CD4-positive, alpha-beta T cell treated with Interleukin-17A for 1 hour (primary cell): ENCODE measurements at places on chromosomes 6 and 20.

GRCh38 chr6:69216127-69216526 is 580.7 kb downstream of the LMBRD1 start:
- no peak for DNase-seq

DNA sequence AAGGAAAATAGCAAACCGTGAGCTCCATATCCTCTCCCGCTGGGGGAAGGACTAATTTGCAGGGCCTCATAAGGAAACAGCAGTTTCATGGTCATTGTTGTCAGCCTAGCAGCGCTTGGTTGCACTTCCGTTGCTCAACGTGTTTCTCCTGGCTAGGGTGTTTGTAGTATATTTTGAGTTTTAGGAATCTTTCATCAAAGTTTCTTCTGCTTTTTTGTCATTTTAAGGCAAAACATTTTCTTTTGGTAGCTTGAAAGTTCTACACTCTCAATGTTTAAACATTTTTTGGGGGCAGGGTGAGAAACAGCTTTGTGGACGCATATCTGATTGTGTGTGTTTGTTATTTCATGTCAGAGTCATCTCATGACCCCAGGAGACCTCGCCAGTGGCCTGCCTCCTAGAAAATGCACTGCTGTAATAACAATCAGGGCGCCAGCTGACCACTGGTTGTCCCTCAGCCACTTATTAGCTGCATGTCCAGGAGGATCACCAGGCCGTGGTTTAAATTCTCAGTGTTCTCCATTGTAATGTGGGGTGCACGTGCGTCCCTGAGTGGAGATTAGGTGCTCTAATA is 20.6 kb downstream of the JARID2 start:
- DNase-seq = no peak

GRCh38 chr20:17799575-17800227 is 99.9 kb downstream of the BANF2 start:
- DNase-seq = no peak

DNA sequence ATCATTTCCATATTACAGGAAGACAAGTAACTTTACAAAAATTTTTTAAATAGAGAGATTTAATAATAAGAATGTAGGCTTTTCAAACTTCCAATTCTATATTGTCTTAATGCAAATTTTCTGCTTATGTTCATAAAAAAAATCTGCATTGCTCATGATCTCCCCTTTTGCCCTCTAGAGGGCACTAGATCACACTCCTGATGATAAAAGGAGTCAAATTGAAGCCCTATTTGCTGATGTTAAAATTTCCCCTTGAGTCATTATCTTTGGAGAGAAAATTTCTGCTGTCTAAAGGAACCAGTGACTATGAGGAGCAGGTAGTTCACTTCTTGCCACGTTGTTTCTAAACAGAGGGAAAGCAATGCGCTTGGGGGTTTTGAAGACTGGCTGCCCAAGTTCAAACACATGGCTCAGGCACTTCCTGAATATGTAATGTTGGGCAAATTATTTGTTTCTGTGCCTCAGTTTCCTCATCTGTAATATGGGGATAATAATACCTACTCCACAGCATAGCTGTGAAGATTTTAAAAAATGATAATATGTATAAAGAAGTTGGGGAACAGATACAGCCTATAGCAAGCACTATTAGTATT is 874.2 kb downstream of the TFAP2A start:
- peak; percentile 8 for DNase-seq

GRCh38 chr6:121959501-121959900 is 440.0 kb upstream of the HSF2 start:
- no peak for DNase-seq

DNA sequence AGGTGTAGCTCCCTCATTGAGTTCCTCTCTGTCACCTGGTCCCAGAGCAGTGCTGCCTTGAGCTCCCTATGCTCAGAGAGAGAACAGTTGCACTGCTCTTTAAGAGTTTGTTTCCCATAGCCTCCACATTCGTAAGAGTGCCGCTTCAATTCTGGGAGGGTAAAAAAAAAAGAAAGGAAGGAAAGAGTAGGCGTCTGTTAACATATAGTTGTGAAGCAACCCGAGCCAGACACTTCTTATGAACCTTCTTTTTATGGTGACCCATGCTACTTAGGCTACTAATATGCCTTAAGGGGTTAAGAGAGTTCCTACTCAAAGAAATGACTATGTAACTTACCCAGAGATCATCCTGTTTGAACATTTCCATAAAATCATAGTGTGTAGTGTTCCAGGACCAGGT is 4.3 kb upstream of the ARG1 start:
- no peak for DNase-seq

DNA sequence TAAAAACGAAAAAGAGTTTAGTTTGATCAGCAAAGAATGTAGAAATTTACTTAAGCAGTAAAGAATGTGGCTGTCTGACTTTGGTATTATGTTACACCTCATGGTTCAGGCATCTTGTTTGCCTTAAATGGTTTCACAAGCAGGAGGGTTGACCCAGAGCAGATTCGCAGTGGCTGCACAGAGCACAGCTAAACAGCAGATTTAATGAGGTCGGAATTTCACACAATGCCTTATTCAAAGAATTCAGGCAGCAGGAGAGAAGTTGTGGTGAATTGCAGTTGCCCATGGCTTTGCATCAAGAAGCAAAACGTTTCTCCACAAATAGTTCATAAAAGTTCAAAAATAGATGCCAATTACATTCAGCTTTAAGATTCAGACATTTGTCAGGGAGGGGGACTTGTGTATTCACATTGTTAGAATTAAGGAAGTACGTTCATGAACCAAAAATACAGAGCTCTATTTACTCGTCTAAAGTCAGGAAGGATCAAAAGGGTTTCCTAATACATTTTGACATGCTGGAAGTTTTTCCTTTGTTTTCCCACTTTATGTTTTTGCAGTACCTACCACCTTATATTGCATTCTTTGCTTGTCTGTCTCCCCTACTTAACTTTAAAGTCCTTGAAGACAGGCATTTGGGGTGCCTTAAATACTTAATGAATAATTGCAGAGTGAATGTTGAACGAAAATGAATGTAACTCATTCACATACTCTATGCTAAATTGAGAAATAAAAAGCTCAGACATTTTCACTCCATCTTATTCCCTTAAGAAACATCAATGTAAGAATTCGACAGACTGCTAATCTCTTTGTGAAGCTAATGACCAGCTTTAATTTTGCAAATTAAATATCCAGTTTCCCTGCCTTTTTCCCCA is 1163.6 kb upstream of the CITED2 start:
- DNase-seq = no peak

GRCh38 chr6:140382355-140382754 is 1007.9 kb upstream of the CITED2 start:
- no peak for DNase-seq

DNA sequence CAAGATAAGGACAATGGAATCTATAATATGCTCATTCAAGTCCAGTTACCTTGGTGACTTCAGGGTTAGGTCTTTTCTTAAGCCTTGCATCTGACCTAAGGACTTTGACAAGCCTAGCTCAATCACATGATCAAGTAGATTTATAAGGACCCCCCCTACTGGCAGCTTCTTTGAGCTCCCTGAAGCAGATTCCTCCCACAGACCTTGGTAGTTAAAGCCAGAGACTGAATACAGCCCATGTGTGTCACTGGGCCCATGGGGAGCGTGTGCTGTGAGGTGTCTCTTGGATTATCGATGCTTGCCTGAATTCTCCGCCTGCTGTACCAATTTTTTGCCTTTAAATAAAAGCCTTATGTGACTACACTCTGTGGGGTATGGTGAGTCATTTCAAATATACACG is 372.7 kb upstream of the RGS17 start:
- DNase-seq = no peak

GRCh38 chr20:58656831-58657230 is 5.7 kb downstream of the STX16 start:
- no peak for DNase-seq

DNA sequence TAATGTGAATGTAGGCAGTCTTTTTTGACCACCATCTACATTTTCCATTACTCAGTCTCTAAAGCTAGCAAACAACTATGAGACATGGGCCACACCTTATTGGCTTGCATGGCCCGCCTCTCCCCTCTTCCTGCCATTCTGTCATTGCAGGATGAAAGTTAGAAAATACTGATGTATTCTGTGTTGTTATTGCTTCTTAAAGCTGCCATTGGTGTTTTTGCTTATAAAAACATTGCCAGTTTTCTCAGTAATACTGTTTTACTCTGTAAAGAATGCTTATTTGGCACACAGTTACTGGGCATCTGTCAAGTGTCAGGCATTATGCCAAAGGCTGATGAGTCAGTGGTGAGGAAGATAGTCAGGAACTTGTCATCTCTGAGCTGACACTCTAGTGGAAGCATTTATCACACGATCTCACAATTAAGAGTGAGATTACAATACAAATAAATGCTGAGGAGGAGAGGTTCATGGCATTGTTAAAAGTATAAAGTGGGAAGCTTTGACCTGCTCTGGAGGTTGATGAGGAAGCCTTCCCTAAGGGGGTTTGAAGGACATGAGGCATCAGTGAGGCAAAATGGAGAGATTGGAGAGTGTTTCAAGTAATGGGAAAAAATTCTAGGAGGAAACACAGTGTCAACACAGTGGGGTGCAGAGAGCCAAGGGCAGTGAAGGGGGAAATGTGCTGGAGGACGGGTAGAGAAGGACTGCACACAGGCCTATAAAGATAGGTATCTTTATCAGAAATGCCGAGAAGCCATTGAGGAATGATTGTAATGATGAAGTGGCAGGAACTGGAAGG is 14.7 kb downstream of the KLHL32 start:
- DNase-seq = no peak

- no peak for DNase-seq
These were observed 25.9 kb downstream of the KIZ start for GRCh38 chr20:21151791-21152190.

DNA sequence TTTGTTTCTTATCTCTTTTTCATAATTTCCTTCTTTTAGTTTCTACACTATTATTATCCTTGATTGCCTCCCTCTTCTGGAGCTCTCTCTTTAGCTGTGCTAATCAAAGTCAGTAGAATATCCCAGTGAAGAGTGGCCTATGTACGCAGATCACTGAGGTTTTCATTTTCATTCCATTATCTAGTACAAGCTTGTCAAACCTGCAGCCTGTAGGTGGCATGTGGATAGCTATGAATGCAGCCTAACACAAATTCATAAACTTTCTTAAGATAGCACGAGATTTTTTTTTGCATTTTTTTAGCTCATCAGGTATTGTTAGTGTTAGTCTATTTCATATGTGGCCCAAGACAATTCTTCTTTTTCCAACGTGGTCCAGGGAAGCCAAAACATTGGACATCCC is 825.7 kb upstream of the MAP3K7 start:
- DNase-seq = no peak

- DNase-seq = no peak
These were observed 106.5 kb downstream of the CDC5L start for GRCh38 chr6:44494011-44494501.

DNA sequence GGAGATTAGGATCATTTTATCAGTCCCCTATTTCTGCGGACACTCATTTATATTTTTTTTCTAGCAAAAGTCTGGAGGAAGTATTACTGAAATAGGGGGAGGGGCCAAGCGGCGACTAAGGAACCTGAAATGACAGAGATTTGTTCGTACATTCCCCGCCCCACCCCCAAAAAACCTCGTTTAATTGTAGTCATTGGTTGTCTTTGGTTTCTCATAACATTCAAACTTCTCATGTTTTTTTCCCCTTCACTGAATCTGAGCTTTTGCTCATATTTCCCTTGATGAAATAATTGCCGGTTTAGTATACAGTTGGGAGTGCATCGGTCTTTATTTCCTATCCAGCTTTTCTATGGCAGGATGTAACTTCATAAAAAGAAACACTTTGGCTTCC is 768 bp upstream of the FYN start:
- DNase-seq = peak; percentile 75

- DNase-seq = no peak
These were observed 30.3 kb upstream of the POPDC3 start for GRCh38 chr6:105209950-105210706.

DNA sequence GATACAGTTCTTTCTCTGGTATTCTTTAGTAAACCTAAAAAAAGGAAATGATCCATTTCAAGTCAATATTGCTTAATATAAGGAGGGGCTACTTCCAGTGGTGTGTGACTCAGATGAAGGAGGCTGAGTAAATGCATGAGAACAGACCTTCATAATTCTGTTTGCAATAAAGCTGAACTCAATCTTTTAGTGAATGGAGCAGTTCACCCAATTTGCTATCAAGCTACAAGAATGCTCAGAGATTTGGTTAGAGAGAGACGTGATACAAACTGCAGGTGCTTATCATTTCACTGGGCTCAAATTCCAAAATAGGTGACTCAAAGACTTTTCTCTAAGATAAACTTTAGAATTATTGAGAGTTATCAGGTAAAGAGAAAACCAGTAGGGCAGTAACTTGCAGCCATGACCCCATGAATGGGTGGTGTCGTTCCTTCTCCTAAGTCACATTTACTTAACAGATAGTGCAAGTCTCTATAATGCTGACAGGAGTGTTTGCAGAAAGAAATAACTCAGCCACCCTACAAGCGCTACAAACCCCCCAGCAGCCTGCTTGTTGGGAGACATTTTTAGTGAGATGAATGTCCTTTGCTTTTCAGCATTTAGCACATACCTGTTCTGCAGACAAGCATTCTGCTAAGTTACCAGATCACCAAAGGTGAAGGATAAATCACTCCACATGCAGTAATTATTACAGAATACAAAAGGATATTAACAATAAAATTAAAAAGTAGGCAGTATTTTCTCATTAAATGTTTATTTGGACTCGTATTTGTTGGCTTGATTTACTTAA is 16.4 kb upstream of the BLOC1S5 start:
- DNase-seq = no peak

GRCh38 chr6:71406865-71407860 is 118.6 kb downstream of the OGFRL1 start:
- DNase-seq = no peak

- no peak for DNase-seq
These were observed 395 bp downstream of the NELFE start for GRCh38 chr6:31958412-31958740.

GRCh38 chr6:111282515-111282914 is 195.2 kb downstream of the SLC16A10 start:
- DNase-seq = no peak

- peak; percentile 76 for DNase-seq
These were observed 43.0 kb upstream of the CCR6 start for GRCh38 chr6:167079853-167080297.

DNA sequence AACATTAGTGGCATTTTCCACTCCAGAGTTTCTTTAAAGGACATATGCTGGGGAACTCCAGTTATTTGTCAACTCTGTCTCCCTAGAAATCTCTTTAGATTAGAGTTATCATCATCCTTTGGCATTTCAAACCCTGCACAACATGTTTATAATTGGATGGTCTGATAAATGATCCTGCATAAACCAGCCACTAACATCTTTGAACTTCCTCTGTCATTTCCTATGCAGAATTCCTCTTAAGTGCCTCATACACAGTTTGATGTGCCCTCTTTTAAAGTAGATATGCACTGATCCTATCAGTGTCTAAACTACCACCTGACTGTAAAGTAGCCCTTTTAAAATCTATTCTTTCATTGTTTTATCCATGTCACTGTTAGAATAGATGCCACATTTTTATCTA is 306.3 kb upstream of the IRAK1BP1 start:
- DNase-seq = no peak

- peak; percentile 23 for DNase-seq
These were observed 1.1 kb downstream of the PTPRK start for GRCh38 chr6:128519132-128519930.

- no peak for DNase-seq
These were observed 8.2 kb upstream of the SLC2A12 start for GRCh38 chr6:134060491-134061106.
